ENCODE measurements at places on chromosomes 16 and 17.

DNA sequence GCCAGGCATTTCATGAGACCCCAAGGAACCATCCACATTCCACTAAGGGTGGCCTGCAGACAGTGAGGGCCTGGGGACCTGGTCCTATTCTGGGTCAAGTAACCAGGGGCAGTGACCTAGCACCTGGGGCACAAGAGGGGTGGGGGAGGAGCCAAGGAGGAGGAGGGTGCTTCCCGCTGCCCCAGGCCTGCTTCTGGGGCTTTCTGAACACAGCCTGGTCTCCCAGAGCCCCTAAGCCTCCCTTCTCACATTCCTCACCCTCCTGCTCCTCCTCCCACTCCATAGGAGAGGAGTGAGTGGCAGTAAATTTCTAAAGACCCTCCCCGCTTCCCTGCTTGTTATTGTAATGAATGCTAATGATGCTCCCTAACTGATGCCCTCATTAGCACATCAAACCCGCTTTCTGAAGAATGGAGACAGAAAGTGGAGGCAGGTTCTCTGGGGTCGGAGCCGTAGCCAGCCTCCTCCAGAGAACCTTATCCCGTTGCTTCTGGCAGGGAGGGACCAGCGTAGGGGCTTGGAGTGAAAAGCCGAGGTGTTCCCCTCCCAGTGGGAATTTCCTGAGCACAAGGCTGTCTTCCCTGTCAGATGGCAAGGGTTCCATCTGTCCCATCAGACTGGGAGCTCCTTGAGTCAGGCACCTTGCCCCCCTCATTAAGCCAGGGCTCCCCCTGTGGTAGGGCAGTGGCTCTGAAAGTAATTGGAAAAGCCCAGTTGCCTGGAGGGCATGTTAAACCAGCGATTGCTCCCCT lies 3.7 kb upstream of the SRCIN1 start:
- DNase-seq = peak; percentile 98

GRCh38 chr16:73185737-73186136 lies 137.8 kb upstream of the ZFHX3 start:
- no peak for DNase-seq

DNA sequence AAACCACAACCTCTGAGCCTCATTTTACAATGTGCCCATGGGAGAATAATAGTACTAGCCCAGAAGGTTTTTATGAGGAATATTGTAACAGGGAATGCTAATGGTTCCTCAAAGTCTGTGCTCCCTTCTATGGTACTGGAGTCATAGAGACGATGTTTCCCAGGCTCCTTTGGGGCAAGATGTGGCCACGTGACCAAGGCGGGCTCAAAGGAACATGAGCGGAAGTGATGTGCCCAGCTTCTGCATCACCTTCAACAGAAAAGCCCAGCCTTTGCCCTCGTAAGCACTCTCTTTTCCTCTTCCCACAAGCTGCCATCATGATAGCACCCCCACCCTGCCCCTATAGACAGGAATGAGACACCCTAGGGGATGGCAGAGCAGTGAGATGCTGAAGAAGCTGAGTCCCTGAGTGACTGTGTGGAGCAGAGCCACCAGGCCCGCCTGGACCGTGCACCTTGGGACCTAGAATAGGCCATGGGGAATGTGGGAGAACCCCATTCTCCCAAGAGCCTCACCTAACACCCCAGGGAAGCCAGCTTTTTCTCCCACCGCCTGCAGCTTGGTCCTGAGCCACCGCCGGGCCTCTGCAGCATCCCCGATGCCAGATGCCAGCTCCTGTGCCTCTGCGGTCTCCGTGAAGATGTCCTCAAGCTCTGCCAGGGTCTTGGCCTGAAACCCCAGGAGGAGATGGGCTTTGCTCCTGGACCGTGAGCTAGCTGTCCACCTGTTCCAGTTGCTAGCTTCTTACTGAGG lies 22.2 kb upstream of the PIK3R6 start:
- DNase-seq = no peak

DNA sequence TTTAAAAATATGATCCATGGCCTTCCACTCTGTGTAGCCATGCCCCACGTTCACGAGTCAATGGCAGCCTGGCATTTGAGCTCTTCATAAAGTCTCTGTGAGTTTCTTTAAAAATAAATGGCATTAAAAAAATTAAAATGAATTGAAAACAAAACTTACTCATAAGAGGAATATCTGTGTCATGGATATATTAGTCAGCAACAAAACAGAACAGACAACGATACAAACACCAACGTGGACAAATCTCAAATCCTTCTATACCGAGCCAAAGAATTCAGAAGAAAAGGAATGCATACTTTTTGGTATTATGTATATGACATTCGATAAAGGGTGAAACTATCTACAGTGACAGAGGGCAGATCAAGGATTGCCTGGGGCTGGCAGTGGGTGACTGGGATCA lies 8.2 kb upstream of the CMIP start:
- DNase-seq = no peak

GRCh38 chr16:75070012-75070841 lies 46.4 kb downstream of the LDHD start:
- no peak for DNase-seq

DNA sequence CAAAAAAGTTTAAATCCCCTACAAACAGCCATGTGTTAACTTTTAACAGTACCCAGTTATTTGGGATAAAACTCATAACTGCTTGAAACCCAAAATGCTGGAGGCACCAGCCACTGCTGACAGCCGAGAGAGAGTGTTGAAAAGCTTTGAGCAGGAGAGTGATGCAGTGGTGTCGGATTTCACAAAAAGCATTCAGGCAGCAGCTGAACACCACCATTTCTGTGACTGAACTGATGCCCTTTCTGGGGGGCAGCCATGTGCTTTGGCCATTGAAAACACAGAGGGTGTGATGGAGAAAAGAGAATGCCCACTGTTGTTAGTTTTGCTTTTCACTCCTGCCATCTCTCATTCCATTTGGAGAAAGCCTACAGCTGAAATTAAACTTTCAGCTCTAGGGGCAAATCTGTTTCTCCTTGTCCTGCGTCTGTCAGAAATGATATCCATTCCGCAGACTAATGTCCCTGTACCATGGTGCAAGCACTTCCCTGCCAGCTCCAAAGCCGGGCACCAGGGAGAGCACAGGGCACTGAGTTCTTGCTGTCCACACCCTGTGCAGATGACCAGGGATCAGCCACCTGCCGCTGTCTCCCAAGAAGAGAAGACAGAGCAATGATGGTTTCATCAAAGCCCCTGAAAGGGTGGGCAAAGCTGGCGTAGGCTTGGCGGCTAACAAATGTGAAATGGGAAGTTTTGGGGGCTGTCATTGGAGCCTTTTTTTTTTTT lies 16.6 kb upstream of the MLYCD start:
- DNase-seq = peak; percentile 32

GRCh38 chr17:74549343-74549742 lies 3.4 kb upstream of the CD300C start:
- no peak for DNase-seq

GRCh38 chr16:7344830-7345780 lies 12.5 kb downstream of the RBFOX1 start:
- DNase-seq = no peak

DNA sequence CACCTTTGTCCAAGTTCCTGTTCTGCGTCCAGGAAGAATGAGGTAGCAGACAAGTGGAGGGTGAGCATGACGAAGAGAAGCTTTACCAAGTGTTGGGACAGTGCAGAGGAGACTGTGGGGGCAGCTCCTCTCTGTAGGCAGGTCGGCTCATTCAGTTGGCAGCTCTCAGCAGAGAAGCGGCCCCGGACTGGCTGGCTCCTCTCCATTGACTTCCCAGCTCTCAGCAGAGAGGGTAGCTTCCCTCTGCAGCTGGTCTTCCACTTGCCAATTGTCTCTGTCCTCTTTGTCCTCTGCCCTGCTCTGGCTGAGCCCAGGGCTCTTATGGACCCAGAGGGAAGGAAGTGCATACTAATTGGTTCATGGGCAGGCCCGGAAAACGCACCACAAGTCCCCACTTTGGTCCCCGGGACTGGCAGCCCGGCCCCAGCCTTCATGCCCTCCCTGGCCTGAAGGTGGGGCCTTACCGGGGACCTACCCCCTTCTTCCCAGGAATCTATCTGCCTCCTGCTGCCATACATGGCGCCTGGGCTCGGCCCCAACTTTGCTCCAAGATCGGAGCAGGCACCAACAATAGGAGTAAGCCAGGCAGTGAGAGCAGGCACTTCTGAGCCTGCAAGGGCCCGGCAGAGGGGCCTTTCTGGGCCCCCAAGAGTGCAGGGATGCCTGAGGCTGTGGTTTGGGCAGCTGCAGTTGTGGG lies 10.1 kb downstream of the KCTD5 start:
- DNase-seq = no peak

DNA sequence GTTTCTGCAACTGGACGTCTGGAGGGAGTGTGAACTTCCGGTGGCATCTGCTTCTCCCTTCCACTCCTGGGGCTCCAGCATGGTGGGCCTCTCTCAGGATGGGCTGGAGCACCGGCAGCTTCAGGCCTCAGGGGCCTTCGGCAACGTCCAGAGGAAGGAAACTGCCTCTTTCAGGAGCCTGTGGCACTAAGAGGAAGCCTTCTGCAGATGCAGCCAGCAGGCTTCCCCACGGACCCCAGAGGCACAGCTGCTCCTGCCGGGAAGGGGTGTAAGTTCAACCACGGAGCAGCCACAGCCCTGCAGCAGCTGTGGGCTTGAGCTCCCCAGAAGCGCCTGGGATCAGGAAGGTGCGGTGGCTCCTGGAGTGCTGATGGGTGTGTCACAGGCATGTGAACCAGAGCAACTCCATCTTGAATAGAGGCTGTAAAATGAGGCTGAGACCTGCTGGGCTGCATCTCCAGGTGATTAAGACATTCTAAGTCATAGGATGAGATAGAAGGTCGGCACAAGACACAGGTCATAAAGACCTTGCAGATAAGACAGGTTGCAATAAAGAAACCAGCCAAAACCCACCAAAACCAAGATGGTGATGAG lies 50.8 kb upstream of the KLHDC4 start:
- DNase-seq = no peak
